Stimulated activated CD4-positive, alpha-beta T cell treated with anti-CD3 and anti-CD28 coated beads, TNF-alpha, amount 100 ng/mL, for 48 hours (primary cell): ENCODE measurements at places on chromosomes 12 and 14.
A peak's percentile ranks its signal among the peaks of the same experiment; 100 is the strongest.

- DNase-seq = no peak
Observed at GRCh38 chr12:127237151-127237550, 1029.8 kb upstream of the TMEM132C start.

GRCh38 chr14:35509846-35510245, 24.1 kb upstream of the INSM2 start:
- no peak for DNase-seq

GRCh38 chr12:9883175-9883574, 1.9 kb downstream of the KLRF2 start:
- DNase-seq = no peak

DNA sequence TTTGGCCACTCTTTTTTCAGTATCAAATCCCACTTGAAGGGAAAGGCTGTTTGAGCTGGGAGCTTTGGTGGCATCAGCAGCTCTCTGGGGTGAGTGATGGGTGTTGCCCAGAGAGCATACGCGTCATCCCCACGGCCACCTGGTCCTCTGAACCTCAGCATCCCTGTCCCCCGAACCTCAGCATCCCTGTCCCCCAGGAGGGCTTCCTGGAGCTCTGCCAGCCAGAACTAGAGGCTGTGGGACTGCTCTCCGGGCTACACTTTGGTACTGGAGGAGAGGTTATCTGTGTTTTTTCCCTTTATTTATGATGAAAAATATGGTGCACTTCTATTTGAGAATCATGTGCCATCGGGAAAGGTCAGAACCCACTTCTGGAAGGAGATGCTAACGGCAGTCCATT, 131.5 kb upstream of the RTL1 start:
- DNase-seq = no peak

DNA sequence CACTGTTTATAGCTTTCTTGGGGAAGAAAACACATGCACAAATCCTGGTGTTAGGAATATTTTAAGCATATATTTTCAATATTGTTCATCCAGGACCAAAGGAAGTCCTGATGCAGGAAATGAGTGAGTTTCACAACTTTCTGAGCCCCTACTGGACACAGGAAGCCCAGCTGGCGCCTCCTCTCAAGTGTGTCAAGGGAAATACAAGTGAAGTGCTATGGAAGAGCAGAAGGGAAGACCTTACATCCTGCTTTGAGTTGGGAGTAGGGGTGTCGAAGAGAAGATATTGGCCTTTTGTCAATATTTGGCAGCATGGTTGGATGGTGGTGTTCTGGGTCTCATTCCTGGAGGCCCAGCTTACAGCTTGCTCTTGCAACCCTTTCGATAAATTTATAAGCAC, 66.1 kb upstream of the ZDHHC17 start:
- DNase-seq = no peak

- no peak for DNase-seq
Observed at GRCh38 chr12:42421844-42422779, 96.1 kb downstream of the PPHLN1 start.

GRCh38 chr12:88111074-88111652, 30.7 kb downstream of the CEP290 start:
- no peak for DNase-seq

DNA sequence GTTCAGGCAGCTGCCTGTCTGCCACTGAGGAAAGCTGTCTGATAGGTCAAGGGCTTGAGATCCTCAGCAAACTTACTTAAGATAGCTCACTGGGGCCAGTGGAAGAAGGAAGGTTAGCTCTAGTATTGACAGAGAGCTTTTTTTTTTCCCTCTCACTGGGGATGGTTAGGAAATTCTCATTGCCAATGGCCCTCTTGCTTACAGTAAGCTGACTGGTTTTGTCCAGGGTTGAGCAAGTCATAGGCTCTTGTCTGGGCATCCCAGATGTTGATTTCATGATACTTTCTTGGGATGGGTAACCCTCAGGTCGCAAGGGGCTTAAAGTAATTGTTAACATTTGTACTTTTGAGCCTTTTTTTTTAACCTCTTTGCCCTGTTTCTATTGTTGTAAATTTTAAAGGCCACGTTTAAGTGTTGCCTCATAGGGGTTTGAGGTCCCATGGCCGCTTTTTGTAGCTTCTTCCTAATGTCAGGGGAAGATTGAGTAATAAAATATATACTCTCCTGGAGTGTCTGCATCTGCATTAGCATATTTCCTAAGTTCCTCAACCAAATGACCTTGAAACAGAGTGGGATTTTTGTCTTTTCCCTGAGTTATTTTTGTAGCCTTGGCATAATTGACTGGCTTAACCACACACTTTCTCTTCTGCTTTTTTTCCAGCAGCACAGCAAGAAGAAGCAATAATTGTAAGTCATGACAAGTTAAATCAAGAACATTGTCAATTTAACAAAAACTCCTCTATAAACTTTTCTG, 716.0 kb downstream of the LRFN5 start:
- DNase-seq = no peak

GRCh38 chr12:124277394-124278241, 17.3 kb upstream of the RFLNA start:
- no peak for DNase-seq

GRCh38 chr12:46788072-46788887, 37.5 kb downstream of the SLC38A4 start:
- DNase-seq = no peak

DNA sequence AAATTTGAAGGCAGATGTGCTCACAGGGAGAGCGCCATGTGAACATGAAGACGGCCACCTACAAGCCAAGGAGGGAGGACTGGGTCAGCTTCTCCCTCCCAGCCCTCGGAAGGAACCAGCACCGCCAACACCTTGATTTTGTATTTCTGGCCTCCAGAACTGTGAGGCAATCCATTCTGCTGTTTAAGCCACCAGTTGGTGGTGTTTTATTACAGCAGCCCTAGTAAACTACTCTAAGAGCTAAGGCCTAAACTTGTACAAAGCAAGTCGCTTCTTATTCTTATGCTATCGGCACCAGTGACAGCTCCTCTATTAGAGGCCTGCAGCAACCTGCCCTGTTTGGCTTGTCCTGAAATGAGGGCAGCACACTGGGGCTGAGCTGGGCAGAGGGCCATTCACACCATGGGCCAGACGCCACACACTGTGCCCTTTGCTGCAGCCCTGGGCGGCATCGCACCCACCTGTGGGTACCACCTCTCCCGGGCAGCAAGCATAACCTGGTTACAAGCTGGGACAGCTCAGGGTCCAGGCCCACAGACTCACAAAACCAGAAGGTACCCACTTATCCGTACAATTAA, 62.7 kb downstream of the NOS1 start:
- DNase-seq = no peak

DNA sequence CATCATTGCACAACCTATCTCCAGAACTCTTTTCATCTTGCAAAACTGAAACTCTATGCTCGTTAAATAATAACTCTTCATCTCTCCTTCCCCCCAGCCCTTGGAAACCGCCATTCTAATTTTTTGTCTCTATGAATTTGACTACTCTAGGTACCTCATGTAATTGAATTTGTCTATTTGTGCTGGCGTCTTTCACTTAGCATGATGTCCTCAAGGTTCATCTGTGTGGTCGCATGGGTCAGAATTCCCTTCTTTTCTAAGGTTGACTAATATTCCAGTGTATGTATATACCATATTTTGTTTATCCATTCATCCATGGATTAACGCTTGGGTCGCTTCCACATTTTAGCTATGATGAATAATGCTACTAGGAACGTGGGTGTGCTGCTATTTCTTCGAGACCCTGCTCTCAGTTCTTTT, 80.1 kb downstream of the PLXNC1 start:
- no peak for DNase-seq

DNA sequence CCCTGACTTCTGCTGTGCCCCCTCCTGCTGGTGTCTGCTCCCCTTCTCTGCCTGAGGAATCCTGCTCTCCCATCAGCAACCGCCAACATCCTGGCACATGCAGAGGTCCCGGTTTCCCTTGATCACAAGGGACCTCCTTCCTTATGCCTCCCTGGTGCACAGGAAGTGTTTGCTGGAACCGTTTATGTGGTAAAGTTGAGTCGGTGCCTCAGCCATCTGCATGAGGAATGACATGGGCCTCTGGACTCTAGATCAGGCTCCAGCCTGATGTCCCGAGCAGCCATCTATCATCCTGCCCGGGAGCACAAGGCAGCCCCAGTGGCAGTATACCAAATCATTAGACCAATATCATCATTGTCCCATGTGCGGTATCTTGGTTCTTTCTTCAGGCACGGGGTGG, 90.4 kb downstream of the BORCS5 start:
- no peak for DNase-seq

- no peak for DNase-seq
Observed at GRCh38 chr12:70831543-70831942, 89.0 kb downstream of the PTPRR start.

- no peak for DNase-seq
Observed at GRCh38 chr14:68871392-68871791, 78.5 kb upstream of the ZFP36L1 start.

DNA sequence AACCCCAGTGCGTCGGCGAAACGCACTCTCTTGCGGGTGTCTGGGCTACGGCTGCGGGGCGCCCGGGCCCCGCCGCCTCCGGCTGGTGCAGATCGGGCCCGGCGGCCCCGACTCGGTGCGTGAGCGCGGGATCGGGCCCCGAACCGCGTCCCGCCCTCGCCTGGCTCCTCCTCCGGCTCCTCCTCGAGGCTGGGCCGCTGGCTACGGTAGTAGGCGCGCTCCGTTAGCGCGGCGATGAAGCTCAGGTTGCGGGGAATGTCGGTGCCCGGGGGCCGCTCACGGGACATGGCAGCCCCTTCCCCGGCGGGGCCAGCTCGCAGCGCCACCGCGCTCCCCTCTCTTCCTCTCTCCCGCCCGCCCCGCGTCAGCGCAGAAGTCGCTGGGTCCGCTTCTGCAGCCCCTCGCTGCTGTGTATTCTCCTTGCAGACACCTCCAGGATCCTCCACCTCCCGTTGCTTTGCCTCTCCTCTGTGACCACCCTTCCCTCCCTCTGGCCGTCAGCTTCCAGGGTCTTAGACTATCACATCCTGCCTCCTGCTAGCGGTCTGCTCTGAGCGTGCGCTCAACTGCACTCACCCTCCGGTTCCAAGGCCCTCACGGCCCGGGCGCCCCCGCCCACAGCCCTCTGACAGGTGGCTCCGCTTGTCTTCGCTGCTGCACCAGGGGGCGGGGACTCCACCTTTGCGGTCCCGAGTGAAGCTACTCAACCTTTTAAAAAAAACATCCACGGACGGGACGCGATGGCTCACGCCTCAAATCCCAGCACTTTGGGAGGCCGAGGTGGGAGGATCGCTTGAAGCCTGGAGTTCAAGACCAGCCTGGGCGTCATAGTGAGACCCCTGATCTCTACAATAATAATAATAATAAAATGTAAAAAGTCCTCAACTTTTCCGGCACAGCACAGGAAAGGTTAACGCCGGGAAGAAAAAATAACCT, at the start of gene PPP1R3E:
PPP1R3E (minus strand) TSS at position 570 of the 936 bp plus-strand sequence; CDS start at position 287, 283 bp downstream.
- DNase-seq = peak; percentile 87

DNA sequence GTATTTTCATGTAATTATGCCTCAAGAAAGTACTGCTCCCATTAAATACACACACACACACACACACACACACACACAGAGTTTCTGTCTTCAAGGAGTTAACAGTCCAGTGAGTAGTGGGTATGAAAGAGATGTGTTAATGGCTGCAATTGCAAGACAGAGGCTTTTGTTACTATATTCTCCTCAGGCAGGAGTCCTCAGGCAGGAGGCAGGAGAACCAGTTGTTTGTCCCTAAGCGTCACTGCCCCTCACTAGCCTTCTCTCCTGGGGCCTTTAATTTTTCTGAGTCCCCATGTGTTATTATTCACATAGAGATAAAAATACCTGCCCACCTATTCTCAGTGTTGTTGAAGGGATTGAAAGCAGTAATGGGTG, 31.2 kb downstream of the DAD1 start:
- DNase-seq = no peak

GRCh38 chr14:24690492-24690891, 56.5 kb upstream of the GZMB start:
- no peak for DNase-seq

DNA sequence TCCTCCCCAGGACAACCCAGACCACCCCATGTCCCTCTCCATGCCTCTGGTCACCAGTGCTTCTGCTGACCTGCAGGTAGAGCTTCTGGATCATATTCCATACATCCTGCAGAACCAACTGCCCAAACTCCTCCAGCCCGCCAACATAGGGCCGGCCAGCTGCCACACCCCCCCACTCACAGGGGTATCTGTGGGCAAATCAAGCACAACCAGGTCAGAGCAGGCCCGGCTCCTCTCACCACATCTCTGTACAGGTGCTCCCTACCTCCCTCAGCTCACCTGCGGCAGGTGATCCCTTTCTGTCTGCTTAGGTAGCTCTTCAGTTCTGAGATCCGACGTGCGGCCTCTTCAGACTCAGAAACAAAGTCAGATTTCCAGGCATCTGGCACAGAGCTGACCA, 29.0 kb downstream of the TEP1 start:
- no peak for DNase-seq

GRCh38 chr12:98344046-98344930, 171.1 kb upstream of the TMPO start:
- no peak for DNase-seq
